ENCODE measurements at places on chromosomes 5 and 9.

DNA sequence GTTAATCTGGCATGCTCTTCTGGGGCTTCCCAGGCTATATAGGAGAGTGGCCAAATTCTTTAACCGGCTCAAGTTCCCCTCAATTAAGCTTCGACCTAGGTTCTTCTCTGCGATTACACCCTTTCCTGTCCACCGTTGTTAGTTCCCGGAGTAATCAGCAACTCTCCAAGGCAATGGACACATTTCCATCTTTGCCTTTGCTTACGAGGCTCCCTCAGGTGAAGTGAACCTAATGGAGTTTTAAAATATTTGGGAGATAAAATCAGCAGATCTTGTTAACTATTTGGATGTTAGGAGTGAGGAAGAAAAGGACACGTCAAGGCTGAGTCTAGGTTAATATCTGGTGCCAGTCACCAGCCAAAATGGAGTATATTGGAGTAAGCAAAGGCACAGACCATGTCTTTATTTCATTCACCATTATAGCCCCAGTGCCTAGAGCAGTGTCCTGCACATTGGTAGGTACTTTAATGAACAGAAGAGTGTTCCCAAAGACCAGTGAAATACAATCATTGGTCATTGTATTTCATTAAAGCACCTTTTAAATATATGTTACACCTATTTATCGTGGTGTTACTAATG is 515 bp downstream of the UTP15 start:
- H3K4me1 ChIP-seq, result peaks cover 23% of the 10 kb centered on the region
- peak overlapping the region; percentile 97 for H3K4me3 ChIP-seq

DNA sequence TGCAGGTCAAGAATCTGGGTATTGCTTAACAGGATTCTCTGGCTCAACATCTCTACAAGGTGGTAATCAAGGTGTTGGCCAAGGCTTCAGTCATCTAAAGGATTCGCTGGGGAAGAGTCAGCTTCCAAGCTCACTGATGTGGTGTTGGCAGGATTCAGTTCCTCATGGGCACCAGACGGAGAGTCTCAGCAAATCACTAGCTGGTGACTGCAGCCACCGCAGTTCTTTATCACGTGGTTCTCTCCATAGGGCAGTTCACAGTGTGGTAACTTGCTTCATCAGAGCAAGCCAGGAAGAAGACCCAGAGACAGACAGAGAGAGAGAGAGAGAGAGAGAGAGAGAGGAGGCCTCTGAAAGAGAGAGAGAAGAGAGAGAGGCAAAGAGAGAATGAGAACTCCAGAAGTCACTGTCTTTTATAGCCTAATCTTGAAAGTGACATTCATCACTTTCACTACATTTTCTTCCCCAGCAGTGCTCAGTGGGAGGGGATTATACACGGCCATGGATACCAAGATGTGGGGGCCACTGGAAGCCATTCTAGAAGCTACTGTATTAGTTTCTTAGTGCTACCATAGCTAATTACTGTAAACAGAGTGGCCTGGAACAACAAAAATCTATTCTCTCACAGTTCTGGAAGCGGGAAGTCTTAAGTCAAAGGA is 109.2 kb upstream of the SMIM23 start:
- DNase-seq, result peak; percentile 36
- no peaks in the 10 kb centered on the region for H3K27me3 ChIP-seq
- peaks cover under 1% of the 10 kb centered on the region for H3K4me1 ChIP-seq
- H3K4me3 ChIP-seq, result no peak overlapping the region

- no peak overlapping the region for H3K27ac ChIP-seq
- H3K4me1 ChIP-seq, result peaks cover 21% of the 10 kb centered on the region
- no peak overlapping the region for H3K4me3 ChIP-seq
- DNase-seq, result no peak
These were observed 7.8 kb upstream of the IL12B start for GRCh38 chr5:159338118-159338517.

- H3K27ac ChIP-seq, result no peak overlapping the region
- H3K4me3 ChIP-seq, result no peak overlapping the region
- no peaks in the 10 kb centered on the region for H3K27me3 ChIP-seq
- DNase-seq, result no peak
- H3K4me1 ChIP-seq, result peaks cover 30% of the 10 kb centered on the region
These were observed 975 bp downstream of the TPRN start for GRCh38 chr9:137199411-137200121.

GRCh38 chr9:18398038-18398437 is 75.9 kb upstream of the ADAMTSL1 start:
- DNase-seq, result no peak
- no peaks in the 10 kb centered on the region for H3K4me1 ChIP-seq
- H3K27ac ChIP-seq, result no peak overlapping the region
- H3K27me3 ChIP-seq, result no peaks in the 10 kb centered on the region

- H3K36me3 ChIP-seq, result no peaks in the 10 kb centered on the region
- no peak overlapping the region for H3K27ac ChIP-seq
- H3K4me3 ChIP-seq, result no peak overlapping the region
- no peaks in the 10 kb centered on the region for H3K27me3 ChIP-seq
These were observed 10.2 kb downstream of the FBXO10 start for GRCh38 chr9:37565661-37566618.

DNA sequence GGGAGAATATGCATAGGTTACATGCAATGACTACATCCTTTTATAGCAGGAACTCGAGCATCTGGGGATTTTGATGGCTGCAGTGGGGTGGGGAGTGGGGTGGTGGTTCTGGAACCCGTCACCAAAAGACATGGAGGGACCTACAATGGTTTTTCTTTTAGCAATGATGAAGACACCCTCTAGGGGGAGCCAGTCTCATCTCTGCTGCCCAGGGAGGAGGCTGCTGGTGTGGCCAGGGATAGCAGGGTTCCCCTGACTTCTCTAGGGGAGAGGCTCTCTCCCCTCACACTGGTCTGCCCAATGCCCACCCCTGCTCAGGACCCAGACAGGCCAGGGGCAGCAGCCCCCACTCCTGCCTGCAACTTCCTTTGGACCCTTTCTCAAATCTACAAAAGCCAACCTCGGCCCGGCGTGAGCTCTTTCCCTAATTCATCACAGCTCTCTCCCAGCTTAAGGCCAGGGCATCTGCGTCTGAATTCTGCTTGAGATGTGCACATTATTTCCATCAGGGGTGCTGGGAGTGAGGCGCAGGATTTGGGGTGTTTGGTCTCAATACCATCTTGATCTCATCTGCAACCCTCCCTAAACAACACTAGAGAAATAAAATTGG is 73.6 kb upstream of the RETREG1 start:
- no peaks in the 10 kb centered on the region for H3K36me3 ChIP-seq
- H3K4me1 ChIP-seq, result no peaks in the 10 kb centered on the region
- H3K27ac ChIP-seq, result no peak overlapping the region
- DNase-seq, result peak; percentile 36
- H3K4me3 ChIP-seq, result no peak overlapping the region

DNA sequence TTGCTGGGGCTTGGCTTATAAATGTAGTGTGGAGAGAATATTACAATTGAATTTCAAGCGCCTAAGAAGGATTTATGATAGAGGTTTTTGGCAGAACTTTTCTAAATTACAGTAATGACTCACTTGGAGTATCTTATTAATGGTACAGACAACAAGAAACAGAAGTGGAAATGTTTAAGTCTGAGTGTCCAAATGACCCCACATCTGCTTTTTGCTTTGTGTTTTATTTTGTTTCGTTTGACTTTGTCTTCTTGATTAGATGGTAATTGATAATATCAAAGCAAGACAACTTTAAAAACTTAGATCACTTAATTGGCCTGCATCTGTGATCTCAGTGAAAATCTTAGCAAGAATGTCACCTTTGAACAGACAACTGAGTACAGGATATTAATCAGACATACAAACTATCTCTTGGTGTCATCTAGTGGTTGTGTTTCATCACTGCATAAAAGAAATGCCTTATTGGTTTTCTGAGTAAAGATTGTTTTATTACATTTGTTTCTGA is 577.4 kb downstream of the ISL1 start:
- H3K36me3 ChIP-seq, result no peaks in the 10 kb centered on the region
- H3K4me3 ChIP-seq, result no peak overlapping the region
- H3K27me3 ChIP-seq, result no peaks in the 10 kb centered on the region
- H3K27ac ChIP-seq, result no peak overlapping the region
- H3K4me1 ChIP-seq, result no peaks in the 10 kb centered on the region
- no peak for DNase-seq

- H3K36me3 ChIP-seq, result no peaks in the 10 kb centered on the region
- H3K4me3 ChIP-seq, result no peak overlapping the region
- DNase-seq, result no peak
These were observed 155.1 kb downstream of the NR3C1 start for GRCh38 chr5:143248391-143248790.

DNA sequence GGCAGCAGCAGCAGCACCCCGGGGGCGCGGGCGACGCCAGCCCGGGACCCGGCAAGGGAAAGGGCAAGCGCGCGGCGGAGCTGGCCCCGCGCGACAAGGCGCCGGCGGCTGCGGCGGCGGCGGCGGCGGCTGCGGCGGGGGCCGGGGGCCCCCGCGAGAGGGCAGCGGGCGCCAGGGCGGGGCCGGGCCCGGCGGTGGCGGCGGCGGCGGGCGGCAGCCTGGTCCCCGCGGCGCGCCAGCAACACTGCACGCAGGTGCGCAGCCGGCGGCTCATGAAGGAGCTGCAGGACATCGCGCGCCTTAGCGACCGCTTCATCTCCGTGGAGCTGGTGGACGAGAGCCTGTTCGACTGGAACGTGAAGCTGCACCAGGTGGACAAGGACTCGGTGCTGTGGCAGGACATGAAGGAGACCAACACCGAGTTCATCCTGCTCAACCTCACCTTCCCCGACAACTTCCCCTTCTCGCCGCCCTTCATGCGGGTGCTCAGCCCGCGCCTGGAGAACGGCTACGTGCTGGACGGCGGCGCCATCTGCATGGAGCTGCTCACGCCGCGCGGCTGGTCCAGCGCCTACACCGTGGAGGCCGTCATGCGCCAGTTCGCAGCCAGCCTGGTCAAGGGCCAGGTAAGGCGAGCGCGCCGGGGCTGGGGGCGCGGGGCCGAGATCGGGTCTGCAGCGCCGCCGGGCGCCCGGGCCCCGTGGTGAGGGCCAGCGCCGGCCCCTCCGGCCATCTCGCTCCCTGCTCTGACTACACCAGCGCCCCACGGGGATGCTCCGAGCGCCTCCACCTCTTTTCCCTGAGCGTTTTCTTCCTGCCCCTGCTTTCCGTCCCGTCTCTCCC is at the start of gene UBE2QL1:
TSS of gene UBE2QL1 (plus strand) at position 238 of the 843 bp plus-strand sequence. CDS start at position 273, 35 bp downstream.
- H3K27ac ChIP-seq, result no peak within 1 kb of the TSS
- peaks cover 26% of the 10 kb centered on the region for H3K27me3 ChIP-seq
- H3K4me3 ChIP-seq, result no peak within 1 kb of the TSS

DNA sequence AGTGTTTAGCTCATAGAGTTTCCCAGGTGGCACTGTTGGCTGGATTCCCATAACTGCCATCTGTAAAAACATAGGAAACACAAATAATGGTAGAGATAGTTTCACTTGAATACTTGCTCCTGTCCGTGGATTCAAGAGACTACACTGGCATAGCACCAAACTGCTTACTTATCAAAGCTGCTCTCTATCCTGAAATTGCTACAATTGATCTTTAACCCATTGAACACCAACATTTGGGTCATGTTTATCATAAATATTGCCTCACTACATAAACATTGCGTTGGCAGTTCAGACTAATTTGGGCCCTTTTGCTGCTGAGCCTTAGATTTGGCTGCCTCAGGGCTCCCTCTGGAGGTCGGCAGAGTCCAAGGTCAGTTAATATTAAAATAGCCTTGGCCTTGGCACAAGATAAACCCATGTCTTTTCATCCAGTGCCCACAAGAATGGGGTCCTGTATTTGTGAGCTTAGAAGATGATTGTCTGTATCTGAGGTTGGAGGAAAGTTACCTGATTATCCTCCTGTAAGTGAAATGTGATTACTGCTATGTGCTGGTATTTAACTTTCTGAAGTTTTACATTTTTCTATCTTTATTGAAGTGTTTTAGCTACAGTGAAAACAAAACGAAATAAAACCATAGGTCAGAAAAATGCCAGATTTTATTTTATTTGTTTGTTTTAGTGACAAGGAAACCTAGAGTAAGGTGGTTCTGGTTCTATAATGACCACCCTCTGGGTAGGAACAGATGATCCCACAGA is 4.0 kb upstream of the RANBP3L start:
- no peak overlapping the region for H3K27ac ChIP-seq
- no peaks in the 10 kb centered on the region for H3K27me3 ChIP-seq
- no peaks in the 10 kb centered on the region for H3K36me3 ChIP-seq
- DNase-seq, result peak; percentile 60
- no peaks in the 10 kb centered on the region for H3K4me1 ChIP-seq
